ENCODE measurements at places on chromosomes 1 and 21.

GRCh38 chr1:94239796-94240195 lies 2.4 kb upstream of the ARHGAP29 start:
- DNase-seq: no peak

GRCh38 chr1:223363057-223363855 lies 720 bp downstream of the SUSD4 start:
- DNase-seq: peak; percentile 22

DNA sequence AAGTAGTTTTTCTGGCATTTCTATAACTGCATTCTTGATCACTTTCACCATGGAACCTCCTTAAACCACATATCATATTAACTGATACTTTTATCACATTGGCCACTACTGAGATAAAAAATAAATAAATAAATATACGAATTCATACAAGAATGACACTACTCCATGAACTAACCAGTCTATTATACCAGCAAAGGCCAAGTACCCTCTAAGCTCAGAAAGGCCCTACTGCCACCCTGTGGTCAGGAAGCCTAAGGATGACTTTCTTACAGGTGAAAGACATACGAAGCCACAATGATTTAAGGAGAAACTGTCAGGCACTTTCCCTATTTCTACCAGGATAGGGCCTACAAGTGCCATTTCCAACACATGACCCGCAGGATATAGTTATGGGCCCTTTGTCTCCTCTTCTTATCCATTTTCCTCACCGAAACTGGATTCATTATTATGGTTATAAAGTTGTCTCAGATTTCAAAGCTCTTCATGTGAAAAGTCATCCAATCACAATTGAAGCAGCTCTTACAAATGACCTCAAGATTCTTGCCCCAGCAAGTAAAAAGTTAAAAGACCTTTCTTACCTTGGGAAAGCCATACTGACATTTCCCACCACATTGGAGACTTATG lies 23.9 kb downstream of the DNAJC8 start:
- peak; percentile 81 for DNase-seq

- DNase-seq: peak; percentile 73
Observed at GRCh38 chr1:65253800-65254319, 55.5 kb upstream of the DNAJC6 start.

DNA sequence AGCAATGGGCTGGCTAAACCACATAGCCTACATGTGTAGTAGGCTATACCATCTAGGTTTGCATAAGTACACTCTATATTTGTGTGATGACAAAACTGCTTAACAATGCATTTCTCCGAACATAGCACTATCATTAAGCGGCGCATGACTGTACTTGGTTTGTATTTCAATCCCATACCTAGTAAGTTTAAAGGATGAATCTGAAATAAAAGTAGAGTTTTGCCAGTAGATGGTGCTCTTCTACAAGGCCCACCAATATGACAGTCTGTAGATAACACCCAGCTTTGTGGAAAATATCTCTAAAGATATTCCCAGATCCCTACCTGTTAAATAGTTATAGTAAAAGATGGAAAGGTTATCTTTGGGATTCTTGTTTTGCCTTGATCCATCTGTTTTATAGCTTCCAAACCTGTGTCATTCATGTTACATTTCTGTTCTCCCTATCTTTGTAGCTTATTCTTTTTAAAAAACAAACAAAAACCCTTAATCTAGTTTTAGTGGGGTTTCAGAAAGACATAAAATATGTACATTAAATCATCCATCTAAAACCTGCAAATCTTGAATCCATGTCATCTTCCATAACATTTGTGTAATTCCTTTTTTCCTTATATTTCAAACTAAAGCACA lies 33.9 kb upstream of the ASPM start:
- peak; percentile 26 for DNase-seq

- peak; percentile 81 for DNase-seq
Observed at GRCh38 chr1:63327417-63328054, 5.2 kb downstream of the FOXD3 start.

GRCh38 chr21:39330001-39330400 lies 16.6 kb upstream of the BRWD1 start:
- no peak for DNase-seq

- DNase-seq: no peak
Observed at GRCh38 chr1:87064986-87065385, 150.6 kb downstream of the HS2ST1 start.

GRCh38 chr1:202540448-202540847 lies 169.8 kb downstream of the SYT2 start:
- DNase-seq: no peak

DNA sequence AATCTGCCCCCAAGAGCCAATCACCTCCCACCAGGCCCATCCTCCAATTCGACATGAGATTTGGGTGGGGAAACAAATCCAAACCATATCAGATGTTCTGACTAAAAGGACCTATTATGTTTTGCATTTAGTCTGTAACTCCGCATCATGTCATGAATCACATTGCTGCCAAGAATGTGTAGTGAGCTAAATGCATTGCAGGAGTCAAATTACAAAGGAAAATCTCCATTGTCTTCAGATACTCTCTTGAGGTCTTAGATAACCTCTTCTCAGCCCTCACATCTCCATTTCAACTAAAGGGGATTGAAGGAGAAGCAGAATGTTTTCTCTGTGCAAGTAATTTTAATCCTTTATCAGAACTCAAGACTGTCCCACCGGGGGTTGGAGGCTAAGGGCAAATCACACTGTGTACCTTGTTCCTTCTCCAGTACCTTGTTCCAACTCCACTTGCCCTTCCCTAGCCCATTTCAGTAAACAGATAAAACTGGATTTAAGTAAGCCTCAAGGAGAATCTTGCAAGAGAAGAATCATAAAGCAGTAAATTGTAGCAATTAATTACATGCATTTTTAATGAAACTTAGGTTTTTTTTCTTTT lies 34.1 kb downstream of the EXTL2 start:
- DNase-seq: no peak

DNA sequence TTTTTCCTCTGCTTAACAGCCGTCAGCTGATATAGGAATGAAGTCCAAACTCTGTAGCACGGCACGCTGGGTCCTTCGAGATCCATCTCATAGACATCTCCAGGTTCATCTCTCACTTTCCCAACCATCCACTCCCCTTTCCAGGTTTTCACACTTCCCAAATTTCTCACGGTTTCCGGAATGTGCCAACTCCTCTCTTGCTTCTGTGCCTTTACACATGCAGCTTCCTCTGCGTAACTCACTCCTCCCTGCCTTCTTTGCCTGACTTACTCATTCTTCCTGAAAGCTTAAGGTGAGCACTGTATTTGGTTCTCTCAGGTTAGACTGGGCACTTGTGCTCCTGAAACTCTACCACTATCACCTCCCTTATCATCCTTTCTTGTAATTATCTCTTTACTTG lies 168.4 kb downstream of the PCNX2 start:
- no peak for DNase-seq

DNA sequence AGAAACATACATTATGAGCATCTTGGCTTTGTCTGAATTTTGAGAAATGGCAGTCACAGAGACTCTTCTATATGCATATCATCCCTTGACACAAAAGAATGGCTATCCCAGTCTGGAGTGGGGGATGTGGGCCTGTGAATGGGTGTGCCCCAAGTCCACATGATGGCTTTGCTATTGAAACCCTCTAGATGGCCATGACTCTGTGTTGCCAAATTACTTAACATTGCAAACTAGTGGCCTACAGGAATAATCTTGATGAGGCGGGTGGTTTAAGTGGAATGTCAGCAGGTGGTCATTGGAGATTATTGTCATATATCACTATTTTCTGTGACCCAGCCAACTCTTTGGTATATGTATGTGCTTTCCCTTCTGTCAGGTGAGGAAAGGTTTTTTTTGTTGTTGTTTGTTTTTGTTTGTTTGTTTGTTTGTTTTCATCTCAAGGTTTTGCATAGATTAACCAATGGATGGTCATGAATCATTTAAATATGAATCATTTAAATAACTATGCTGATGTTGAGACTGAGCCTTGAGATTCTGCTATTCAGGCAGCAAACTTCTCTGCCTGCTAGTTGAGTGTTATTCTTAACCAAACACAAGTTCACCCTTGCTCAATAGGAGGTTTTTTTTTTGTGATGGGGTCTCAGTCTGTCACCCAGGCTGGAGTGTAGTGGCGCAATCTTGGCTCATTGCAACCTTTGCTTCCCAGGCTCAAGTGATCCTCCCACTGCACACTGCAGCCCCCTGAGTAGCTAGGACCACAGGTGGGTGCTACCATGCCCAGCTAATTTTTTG lies 103.0 kb downstream of the NOS1AP start:
- DNase-seq: no peak

GRCh38 chr1:64006276-64007051 lies 197.0 kb upstream of the UBE2U start:
- peak; percentile 15 for DNase-seq

DNA sequence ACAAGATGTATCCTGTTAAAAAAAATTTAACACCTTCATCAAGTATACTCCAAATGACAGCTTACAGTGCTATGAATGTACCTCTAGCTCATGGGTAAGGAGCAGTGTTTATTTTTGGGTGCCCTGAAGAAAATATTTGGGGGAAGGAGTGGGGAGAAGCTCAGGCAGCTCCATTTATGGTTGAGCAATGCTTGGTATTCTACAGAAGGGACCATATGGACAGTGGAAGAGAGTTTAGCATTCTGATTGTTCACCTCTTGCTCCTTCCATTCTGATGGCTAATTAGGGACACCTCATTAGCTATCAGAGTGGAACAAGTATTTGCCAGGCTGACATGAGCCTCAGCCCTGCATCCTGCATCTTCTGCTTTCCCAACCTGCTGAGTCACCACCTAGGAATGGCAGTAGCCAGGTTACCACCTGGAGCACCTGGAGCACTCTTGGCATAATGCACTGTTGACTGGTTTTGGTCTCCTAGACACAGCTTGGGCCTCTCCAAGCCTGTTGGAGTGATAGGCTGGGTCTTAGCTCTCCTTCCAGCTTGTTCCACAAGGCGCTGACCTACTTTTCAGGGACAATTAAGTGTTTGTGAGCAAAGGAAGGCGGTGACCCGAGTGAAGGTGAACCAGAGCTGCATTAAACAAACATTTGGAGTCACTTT lies 62.0 kb upstream of the MACF1 start:
- DNase-seq: no peak

DNA sequence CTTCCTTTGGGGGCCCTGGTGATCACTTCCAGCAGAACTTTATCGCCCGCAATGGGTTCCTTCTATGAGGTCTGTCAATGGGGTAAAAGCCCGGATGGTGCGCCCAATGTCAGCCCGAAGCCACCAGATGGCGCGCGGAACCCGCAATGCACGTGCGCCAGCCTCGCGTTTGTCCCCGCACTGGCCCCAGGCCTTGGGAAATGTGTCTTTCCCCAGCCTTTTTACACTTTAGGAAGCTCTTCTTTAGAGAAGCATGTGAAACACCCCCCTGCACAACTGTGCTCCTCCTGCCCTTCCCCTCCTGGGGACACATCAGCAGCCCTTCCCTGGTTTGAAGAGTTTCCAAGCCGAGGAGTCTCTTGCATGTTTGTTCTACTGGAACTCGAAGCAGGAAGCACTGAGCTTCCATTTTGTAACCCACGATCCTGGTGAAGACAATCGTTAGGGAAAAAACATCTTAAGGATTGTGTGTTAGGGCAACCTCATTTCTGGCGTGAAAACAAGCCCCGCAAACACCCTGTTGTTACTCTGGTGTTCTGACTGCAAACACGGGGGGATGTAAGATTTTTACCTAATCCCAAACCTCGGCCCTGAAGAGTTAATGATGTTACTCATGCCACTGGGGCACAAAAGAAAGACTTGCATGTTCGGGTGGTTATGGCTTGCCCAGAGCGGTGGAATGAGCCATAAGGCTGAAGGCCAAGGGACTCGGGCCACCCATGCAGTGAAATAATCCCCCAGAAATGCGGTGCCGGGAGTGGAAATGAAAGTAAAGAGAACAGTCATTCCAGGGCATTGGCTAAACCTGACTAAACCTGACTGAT lies 20.4 kb upstream of the TARBP1 start:
- DNase-seq: peak; percentile 96

GRCh38 chr1:193634470-193634869 lies 448.1 kb upstream of the B3GALT2 start:
- peak; percentile 65 for DNase-seq

GRCh38 chr1:150621497-150622302 lies 7.7 kb downstream of the ENSA start:
- DNase-seq: peak; percentile 71

- no peak for DNase-seq
Observed at GRCh38 chr1:202691816-202692215, 18.4 kb downstream of the SYT2 start.

- DNase-seq: no peak
Observed at GRCh38 chr1:34212673-34213072, 36.0 kb downstream of the C1orf94 start.

- no peak for DNase-seq
Observed at GRCh38 chr1:234619794-234620247, 9.8 kb upstream of the IRF2BP2 start.

- DNase-seq: no peak
Observed at GRCh38 chr1:24235921-24236788, 49.1 kb upstream of the IFNLR1 start.

GRCh38 chr1:53735261-53735660 lies 3.7 kb downstream of the GLIS1 start:
- no peak for DNase-seq

DNA sequence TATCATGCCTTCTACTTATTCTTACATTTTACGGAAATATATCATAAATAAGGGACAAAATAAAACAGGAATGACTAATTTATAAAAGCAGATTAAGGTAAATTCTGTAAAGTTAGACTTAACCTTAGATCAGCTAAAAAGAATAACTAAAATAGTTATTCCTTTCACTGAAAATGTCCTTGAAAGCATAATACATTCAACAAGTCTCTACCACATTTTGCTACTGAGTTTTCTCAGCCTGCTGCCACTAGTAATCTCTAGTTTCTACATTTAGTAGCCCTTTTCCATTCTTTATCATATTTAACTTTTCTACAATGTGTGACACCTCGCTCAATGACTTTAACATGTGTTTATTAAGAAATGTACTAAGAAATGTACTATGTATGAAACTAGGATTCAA lies 89.0 kb downstream of the DENND1B start:
- DNase-seq: no peak

DNA sequence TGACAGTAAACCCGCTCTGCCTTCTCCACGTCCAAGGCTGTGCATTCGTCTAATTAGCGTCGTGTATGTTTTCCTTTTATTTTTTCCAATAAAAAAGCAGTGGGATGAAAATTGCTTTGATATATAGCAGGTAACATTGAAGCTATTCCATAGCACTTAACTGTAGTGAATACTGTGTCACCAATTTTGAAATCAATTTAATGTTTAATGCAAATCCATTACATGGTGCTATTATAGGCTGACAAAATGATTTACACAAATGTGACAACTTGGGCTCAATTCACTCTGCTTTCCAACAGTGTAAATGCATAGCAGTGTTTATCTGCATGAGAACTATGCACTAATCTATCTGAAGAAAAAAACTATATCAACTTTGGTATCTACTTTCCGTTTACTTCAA lies 264.8 kb downstream of the TM2D1 start:
- no peak for DNase-seq

GRCh38 chr1:159554261-159554660 lies 18.5 kb upstream of the OR10J5 start:
- DNase-seq: peak; percentile 77

GRCh38 chr1:172341697-172342096 lies 78.8 kb upstream of the C1orf105 start:
- DNase-seq: no peak

- DNase-seq: no peak
Observed at GRCh38 chr1:172905452-172905851, 145.3 kb downstream of the TNFSF18 start.

- DNase-seq: no peak
Observed at GRCh38 chr1:20152599-20152930, 13.4 kb downstream of the PLA2G2F start.

- no peak for DNase-seq
Observed at GRCh38 chr1:208045463-208046260, 134.7 kb upstream of the CD34 start.

- peak; percentile 38 for DNase-seq
Observed at GRCh38 chr1:181661569-181661968, 178.3 kb downstream of the CACNA1E start.

Measured in suppressor macrophage (primary cell).